Activated naive CD4-positive, alpha-beta T cell treated with anti-CD3 and anti-CD28 coated beads, Interleukin-2, amount 50 U/mL, for 72 hours (primary cell): ENCODE measurements at places on chromosomes 12 and 14. TPM values are rescaled to one million over a fixed set of nuclear protein-coding genes. Genes with fewer than 3 reads are reported as not detected.

DNA sequence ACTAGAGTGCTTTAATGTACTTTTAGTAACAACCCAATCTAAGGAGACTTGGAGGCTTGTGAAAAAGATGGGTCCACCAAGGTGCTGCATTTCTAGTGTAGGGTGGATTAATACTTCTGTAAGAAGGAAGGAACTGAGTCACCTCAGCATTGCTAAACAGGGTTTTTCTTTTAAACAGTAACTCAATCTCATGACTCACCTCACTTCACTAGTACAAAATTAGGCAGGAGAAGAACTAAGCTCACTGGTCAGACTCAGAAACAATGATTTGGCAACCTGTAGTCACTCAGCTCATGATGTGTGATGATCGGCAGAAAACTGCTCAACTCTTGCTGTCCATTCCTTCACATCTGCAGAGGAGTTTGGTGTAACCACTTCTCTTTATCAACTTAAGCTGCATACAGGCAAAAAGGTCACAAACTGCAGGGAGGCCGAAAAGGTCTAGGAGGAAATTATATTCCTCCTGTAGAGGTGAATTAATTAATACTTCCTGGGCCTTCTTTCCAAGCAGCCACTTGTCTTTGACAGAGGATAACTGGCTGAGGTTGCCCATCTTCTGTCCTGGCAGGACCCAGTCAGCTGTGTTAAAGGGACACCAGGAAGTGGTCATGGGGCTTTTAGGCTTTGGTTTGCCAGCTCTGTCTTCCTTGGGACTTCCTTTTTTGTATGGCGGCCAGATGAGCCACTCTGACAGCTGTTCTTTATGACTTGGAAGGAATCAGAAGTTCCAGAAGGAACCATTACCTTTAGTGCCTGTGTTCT, 466.9 kb downstream of the FUT8 start:
- DNase-seq: no peak

DNA sequence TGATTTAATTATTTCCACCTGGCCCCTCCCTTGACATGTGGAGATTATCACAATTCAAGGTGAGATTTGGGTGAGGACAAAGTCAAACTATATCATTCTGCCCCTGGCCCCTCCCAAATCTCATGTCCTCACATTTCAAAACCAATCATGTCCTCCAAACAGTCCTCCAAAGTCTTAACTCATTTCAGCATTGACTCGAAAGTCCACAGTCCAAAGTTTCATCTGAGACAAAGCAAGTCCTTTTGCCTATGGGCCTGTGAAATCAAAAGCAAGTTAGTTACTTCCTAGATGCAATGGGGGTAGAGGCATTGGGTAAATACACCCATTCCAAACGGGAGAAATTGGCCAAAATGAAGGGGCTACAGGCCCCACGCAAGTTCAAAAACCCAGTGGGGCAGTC, 31.1 kb upstream of the SPATA7 start:
- no peak for DNase-seq

DNA sequence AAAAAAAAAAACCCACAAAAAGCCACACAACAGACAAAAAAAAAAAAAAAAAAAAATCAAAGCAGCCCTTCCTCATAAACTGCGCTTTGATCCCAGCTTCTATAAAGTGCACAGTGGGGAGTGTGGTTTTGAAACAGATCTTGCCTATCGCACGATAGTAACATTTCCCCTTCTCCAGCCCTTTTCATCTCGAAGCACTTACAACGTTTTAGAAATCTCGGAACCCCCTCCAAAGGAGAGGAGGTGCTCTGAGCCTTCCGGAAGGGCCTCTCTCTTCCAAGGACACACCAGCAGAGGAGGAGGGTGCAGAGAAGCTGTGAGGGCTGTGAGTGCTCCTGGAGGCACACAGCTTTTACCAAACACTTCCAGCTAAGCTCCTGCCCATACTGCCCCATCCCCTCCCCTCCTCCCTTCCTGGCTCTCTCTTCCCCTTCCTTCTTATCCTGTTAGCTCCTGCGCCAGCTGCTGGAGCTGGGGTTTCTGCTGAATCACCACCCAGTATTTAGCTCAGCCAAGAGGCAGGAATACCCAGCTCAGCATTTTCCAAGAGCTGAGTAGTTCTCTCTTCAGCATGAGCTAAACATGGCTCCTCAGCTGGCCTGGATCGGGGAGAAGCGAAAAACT, 28.4 kb downstream of the SLC7A8 start:
- DNase-seq: no peak

DNA sequence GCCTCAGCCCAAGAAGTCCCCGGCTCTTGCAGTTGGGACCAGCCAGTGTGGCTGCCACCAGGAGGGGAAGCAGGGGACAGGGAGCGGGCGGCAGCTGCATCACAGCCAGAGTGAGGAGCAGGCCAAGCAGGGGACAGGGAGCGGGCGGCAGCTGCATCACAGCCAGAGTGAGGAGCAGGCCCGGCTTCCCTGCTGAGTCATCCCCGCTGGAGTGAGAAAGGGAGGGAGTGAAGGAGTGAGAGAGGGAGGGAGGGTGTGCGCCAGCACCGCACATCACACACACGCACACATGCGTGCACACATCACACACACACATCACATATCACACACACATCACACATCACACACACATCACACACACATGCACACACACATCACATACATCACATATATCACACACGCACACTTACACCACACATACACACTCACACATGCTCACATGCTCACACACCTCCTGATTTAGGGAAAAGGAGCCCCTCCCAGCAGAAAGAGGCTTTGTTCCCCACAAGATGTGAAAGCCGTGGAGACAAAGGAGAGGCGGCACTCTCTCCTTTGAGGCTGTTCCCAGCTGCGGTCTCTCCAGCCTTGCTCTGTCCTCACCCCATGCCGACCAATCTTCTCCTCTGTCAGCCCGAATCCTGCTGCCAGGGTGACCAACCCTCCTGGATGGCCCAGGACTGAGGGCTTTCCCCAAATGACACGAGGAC, 16.7 kb upstream of the ZDHHC22 start:
- DNase-seq: no peak

DNA sequence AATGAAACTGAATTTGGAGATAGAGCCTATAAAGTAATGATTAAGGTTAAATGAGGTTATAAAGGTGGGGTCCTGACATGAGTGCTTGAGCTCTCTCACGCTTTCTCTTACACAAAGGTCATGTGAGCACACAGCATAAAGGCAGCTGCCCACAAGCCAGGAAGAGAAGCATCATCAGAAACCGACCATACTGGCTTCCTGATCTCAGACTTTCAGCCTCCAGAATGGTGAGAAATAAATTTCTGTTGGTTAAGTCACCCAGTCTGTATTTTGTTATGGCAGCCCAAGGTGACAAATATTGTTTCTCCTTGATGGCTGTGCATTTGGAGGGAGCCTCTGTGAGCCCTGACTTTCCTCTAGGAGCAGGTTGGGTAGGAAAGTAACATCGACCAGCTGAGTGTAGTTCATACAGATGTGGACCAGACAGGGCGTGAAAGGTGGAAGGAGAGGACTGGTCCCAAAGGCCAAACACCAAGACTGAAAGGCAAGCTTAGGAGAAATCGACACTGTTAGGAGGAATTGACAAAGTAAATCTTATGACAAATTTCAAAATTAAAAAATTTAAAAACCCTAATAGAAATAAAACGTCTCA, 97.6 kb upstream of the SLC38A2 start:
- DNase-seq: no peak

- no peak for DNase-seq
These were observed 442.2 kb upstream of the CCDC196 start for GRCh38 chr14:66043921-66044320.

DNA sequence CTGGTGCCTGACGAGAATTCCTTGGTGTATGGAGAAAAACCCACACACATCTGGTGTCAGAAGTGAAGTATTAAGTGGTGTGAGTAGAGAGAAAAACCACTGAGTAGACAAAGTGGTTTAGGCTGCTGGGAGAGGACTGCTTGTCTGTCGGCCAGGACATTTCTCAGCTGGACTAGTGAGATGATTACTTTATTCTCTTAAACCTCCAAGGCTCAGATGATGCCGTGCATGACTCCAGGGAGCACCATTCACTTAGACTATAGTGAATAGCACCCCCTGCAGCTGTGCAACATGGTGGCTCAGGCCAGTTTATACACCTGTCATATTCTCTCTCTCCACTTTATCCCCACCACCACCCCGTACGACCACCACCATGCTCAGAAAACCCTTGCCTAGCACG, 28.5 kb upstream of the NFYB start:
- DNase-seq: no peak

DNA sequence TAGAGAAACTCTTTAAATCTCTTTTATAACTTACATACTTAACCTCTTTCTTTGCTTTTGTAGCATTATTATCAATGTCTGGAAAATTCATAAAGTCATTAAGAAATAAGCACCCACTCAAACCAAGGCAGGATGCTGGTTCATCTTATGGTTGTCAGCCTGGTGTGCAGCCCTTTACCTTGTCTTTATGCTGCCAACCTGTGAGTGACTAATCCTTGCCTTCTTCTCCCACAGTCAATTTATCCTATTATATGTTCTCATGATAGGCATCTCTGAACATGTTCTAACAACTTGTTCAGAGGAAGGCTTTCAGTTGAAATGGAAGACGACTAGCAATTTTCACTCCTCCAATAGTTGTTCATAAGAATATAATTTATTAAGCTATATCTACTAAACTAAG, 186.9 kb upstream of the CAND1 start:
- no peak for DNase-seq

DNA sequence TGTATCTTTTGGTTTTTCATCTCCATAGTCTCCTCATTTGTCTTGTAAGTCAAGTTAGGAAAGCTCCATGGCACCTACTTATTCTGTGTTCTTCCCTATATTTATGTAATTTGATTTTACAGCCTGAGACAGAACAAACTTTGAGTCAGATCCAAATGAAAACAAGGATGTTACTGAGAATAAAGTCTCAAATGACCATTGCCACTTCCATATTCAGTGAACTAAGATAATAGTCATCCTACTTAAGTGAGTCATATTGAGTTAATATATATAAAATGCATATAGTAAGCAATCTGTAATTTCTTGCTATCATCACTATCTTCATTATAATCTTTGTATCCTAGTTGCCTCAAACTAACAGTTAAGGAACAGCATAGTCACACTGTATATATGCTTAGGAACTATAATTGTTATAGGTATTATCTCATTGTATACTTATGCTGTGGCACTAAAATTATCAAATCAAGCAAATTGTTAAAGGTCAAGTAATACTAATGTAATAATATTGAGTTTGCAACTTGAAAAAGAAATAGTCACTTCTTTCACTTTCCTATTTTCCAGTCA, 30.8 kb downstream of the TMTC3 start:
- no peak for DNase-seq

GRCh38 chr12:58673021-58673420, 247.3 kb downstream of the LRIG3 start:
- no peak for DNase-seq

- DNase-seq: no peak
These were observed 7.7 kb downstream of the DCTN2 start for GRCh38 chr12:57539134-57539768.

C1R gene
- total RNA-seq: 5.6 TPM

ATL1 gene
- 1.3 TPM for total RNA-seq

ASCL1 gene
- not detected for total RNA-seq

FAM222A gene
- total RNA-seq: 0.18 TPM

SIX4 gene
- 0.21 TPM for total RNA-seq

ARHGEF25 gene
- total RNA-seq: 4.8 TPM

ACRBP gene
- total RNA-seq: 2.8 TPM
